Activated CD4-positive, alpha-beta T cell treated with anti-CD3 and anti-CD28 coated beads, Interleukin-2, amount 50 U/mL, for 48 hours (primary cell): ENCODE measurements at places on chromosomes 2 and 18.
A peak's percentile ranks its signal among the peaks of the same experiment; 100 is the strongest.

DNA sequence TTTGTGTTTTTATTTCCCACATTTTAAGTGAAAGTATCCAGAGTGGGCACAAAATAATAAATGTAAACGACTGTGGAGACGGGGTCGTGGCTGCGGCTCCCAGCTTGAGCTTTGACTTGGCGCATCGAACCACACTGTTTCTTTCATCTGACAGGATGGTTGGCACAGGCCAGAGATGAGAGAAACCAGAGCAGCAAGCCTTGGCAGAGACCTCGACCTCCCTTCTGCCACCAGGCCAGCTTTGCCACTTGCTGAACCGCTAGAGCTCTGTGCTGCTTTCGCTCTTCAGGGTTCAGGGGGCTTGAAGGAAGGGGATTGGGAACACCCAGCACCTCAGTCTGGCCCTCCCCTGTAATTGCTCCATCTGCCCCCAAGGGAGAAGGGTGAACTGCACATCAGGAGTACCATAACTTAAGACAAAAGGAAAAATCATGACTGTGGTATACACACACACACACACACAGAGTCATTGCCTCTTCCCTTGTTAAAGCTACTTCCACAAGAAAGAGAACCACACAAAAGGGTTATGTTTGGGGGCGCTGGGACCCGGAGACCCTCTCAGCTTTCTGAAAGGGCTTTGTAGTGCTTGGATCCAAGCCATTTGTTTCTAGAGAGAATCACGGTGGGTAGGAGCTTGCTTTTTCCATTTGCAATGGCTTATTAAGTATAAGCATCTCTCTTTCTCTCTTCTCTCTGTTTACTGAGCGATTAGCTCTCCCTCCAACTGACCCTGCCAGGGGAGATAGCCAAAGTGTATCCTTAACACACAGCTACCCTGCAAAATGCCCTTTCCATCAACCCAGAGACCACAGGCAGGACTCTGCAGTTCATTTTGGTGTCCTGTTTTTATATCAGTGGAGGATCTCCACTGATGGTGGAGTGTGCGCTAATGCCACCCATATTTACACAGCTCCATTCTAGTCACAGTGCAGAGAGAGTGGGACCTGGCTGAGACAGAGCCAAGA lies 23.0 kb downstream of the POU3F3 start:
- DNase-seq = no peak

DNA sequence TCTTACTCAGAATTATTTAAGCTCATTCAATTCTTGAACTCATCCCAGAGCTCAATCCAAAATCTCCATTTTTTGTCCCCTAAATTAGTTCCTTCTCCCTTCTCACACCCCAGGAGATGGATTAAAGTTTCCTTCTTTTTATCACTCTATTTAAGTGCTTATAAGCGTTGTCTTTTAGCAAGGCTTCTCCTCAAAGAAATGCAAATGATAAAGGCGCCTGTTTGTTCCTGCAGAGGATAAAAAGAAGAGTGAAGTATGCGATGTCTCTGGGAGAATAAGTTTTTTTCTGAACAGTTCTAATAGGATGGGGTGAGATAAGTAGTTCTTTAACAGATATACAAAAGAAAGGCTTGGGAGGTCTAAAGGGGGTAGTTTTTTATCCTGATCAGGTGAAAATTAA lies 303.3 kb downstream of the CNTNAP5 start:
- no peak for DNase-seq

- DNase-seq = no peak
Measured at GRCh38 chr2:9993488-9994165, 42.1 kb downstream of the GRHL1 start.

DNA sequence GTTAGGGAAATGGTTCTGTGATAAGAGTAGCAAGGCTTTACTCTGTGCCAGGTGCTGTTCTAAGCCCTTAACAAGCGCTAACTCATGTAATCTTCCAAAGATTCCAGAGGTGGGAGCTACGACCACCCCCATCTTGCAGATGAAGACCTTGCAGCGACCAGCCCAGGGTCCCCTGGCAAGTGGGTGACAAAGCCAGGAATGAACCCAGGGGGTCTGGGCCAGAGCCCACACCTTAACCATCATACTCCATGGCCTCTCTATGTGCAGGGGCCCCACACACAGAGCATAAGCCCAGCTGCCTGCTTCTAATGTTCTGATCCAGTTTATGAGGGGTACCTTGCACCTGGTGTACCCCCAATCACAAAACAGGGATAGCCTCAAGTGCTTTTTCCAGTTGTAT lies 105.3 kb downstream of the ZBTB7C start:
- no peak for DNase-seq

GRCh38 chr2:24984912-24985311 lies 13.2 kb upstream of the DNAJC27 start:
- DNase-seq = no peak

- no peak for DNase-seq
Measured at GRCh38 chr18:75544496-75544895, 117.0 kb upstream of the SMIM21 start.

DNA sequence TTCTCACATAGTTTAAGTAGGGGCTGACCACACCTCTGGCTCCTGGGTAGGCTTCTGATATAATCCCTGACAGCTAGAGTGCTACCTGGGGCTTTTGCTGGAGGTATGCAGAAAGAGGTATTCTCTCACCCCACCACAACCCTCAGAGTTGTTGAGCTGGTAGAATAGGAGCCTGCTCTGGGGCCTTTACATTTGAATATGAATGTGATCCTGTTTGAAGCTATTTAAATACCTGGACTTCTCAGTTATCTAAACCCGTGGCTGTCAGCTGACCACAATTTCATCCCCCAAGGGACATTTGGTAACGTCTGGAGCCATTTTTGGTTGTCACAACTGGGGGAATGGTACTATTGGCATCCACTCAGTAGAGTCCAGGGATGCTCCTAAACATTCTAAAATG lies 669.1 kb downstream of the SATB2 start:
- no peak for DNase-seq

- DNase-seq = peak; percentile 21
Measured at GRCh38 chr2:119821266-119821665, 61.5 kb downstream of the PTPN4 start.

- DNase-seq = no peak
Measured at GRCh38 chr2:199457147-199458008, at the start of gene SATB2. Gene SATB2, minus strand, starts transcription at chr2:199457939. Its CDS starts 1,902 bp downstream, at chr2:199456037.

DNA sequence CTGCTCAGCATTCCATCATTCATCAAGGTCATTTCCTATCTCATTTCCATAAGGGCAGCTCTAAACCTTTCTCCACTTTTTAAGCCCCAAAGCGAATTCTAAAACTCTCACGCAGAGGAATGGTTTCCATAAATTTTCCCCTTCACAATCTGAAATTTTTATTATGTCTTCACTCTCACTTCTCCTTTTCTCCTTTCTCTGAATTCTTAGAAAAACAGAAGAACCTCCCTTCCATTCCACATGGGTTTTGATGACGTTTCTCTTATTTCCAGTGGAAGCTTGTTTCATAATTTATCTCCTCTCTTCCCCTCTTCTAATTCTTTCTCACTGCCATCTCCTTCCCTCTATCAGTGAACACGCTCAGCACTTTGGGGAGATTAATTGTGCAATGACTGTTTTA lies 97.3 kb downstream of the SPATS2L start:
- no peak for DNase-seq

- peak; percentile 56 for DNase-seq
Measured at GRCh38 chr2:241218131-241219029, 29.9 kb downstream of the ANO7 start.

DNA sequence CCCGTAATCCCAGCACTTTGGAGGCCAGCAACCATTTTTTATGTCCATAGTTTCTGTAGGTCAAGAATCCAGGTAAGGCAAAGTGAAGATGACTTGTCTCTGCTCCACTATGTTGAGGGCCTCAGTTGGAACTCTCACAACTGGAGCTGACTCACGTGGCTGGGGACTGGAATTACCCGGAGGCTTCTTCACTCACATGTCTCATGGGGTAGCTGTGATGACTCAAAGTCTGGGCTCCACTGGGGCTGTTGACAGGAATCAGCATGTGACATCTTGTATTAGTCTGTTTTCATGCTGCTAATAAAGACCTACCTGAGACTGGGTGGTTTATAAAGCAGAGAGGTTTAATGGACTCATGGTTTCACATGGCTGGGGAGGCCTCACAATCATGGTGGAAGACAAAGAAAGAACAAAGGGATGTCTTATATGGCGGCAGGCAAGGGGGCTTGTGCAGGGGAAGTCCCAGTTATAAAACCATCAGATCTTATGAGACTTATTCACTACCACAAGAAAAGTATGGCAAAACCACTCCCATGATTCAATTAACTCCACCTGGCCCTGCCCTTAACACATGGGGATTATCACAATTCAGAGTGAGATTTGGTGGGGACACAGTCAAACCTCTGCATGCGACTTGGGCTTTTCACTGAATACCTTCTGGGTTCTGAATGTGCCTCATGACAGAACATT lies 7.8 kb upstream of the PPP1R1C start:
- DNase-seq = peak; percentile 15

DNA sequence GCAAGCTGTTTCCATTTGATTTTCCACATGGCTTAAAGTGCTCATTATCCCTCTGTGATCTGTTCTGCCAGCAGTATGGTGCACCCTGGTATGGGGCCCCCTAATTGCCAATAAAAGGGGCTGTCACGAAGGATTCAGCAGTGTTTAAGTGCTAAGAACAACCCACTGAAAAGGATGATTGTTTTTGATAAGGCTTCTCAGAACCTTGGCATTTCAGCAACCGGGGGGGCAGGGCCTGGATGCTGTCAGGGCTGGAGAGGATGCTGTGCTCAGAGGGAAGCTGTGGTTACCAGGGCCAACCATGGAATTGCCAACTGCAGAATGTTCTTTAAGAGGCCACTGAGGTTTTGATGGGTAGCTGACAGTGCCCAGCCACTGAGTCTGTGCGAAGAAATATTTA lies 117.8 kb downstream of the CTIF start:
- DNase-seq = no peak

GRCh38 chr2:52345676-52346075 lies 1313.7 kb upstream of the NRXN1 start:
- DNase-seq = no peak

DNA sequence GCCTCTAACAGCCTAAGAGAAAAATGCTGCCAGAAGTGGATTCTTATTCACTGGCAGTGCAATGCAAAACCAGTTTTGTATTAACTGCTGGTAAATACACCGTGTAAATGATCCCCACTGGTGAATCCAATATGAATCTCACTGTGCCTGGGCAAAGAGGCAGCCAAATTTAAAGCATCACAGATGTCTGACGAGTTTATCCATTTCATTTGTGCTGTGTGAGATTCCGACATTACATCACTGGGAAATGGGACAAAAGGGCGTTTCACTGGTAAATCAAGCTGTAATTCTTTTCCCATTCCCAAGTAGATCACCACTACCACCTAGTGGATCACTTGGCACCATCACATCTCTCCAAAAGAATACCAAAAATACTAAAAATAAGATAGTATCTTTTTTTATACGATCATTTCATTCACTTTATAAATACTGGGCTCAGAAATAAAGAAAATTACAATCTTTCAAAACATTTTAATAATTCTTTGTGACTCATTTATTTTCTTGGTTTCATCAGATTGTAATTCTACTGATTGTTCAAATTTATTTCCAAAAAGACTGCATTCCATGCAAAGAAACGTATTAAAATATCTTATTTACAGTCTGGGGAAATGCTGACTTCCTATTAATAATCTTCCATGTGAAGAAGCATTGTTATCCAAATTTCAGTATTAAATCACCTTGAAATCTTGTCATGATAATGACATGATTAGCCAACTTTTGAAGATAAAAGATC lies 125.6 kb downstream of the GRB14 start:
- DNase-seq = no peak

- no peak for DNase-seq
Measured at GRCh38 chr2:224517963-224518362, 67.2 kb downstream of the CUL3 start.

DNA sequence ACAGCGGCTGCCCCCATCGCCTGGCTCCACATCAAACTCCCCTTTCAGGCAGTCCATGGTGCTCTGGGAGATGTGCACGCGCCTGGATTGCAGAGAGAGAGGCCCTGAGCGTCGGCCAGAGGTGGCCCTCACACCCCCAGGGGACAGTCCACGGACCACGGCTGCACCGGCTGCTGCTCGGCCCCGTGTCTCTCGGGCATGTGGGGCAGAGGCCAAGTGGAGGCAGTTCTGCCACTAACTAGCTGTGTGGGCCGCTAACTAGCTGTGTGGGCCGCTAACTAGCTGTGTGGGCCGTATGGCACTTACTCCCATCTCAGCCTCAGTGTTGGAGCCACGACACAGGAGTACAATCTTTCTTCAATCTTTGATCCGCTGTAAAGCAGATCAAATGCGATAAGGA lies 45.3 kb downstream of the CENPO start:
- DNase-seq = no peak

- no peak for DNase-seq
Measured at GRCh38 chr2:158518084-158518483, 61.3 kb downstream of the PKP4 start.

- DNase-seq = no peak
Measured at GRCh38 chr2:36480636-36481035, 117.3 kb downstream of the FEZ2 start.

DNA sequence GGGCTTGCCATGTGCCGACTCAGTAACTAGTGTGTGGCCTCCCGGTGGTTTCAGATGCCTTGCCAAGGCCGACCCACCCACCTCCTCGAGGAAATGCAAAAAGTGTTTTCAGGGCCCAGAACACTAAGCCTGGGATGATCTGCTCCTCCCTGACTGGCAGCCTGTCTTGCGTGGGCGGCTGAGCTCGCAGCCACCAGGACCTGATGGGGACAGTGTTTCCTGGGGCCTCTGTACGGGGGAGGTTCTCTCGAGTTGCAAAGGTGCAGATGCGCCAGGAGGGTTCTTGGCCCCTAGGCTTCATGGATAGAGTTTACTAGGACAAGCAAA lies 85.2 kb downstream of the GLI2 start:
- DNase-seq = no peak

GRCh38 chr2:208031608-208032019 lies 6.3 kb upstream of the PLEKHM3 start:
- DNase-seq = no peak

DNA sequence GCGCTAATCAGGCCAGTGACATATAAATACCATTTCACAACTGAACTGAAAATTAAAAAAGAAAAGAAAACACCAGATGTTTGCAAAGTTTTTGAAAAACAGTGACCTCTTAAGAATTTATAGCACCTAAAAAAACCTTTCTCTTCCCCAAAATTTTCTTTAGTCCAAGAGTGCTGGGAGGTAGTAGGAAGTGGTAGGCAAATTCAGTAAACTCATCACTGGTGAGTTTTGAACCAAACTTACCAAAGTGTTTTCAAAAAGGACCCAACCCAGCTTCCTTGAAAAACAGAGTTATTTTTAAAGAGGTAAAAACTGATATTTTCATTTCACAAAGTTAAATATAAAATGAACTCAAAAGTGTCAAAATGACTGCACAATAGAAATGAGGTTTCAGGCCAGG lies 90.4 kb downstream of the TMEM247 start:
- DNase-seq = no peak

- DNase-seq = no peak
Measured at GRCh38 chr2:207231967-207232366, 66.2 kb upstream of the KLF7 start.

DNA sequence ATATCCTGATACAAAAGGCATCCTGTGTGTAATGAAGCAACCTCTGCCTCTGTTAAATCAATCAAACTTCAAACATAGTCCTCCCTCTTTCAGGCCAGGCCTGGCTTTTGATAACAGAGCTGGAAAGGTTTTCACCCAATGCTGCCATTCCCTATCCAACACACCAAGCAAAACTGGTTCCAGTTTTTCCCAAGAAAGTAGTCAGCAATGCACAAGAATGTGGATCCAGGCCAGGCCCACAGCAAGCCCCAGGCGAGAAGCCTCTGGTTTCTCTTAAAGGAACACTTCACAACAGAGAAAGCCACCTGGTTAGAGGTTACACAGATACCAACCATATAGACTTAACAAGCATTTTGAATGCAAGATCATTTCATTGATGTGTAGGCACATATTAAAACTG lies 49.2 kb upstream of the CCDC150 start:
- no peak for DNase-seq
